ENCODE measurements at places on chromosomes 5 and 9.

- H3K27ac ChIP-seq, result no peak overlapping the region
- no peaks in the 10 kb centered on the region for H3K4me1 ChIP-seq
- no peak for DNase-seq
Measured at GRCh38 chr5:125032286-125032685, 285.8 kb upstream of the ZNF608 start.

DNA sequence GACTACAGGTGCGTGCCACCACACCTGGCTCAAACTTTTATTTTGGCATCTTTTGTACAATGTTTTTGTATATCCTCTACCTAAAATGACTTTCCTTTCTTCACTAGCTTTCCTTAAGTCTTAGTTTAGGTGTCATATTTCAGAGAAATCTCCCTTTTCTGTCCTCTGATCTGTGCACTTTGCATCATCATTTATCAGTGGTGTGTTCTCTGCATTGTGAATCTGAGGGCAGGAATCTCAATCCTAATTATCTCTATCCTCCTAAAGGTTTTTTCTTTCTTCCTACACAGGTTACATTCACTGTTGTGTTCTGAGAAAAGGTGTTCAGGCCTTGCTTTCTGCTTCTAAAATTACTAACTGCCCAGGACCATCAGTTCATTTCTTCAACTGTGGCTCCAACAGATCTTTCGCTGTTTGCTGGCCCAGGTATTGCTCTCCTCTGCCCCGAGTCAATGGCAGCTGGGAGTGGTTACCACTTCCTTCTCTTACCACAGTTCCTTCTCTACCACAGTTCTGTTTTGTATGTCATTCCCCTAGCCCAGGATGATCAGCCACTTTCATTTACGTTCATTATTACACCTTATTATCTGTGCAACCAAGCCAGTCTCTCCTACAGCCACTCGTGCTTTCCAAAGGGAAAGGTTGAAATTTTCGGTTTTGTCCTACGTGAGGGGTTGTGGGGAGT, 14.0 kb downstream of the TGFBR1 start:
- DNase-seq, result no peak
- no peaks in the 10 kb centered on the region for H3K36me3 ChIP-seq
- H3K4me3 ChIP-seq, result no peak overlapping the region
- no peaks in the 10 kb centered on the region for H3K27me3 ChIP-seq
- H3K27ac ChIP-seq, result no peak overlapping the region
- peaks cover 24% of the 10 kb centered on the region for H3K4me1 ChIP-seq

DNA sequence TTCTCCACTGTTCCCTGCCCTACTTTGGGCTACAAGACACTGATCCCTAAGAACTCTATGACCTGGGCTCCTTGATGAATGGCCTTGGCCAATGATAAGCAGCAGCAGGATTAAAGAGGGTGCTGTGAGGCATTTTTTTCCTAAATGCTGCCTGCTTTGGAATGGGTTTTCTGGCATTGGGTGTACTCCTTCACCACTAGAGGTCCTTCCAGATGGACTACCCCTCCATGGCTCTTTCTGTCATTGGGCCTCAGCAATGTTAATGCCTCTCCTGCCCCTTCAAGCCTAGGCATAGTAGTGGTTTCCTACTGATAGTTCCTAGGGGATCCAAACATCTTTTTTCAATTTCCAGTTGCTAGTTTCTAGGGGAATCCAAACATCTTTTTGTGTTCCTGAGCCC, 319.3 kb upstream of the RPS23 start:
- H3K27me3 ChIP-seq, result no peaks in the 10 kb centered on the region
- DNase-seq, result no peak
- H3K27ac ChIP-seq, result no peak overlapping the region

DNA sequence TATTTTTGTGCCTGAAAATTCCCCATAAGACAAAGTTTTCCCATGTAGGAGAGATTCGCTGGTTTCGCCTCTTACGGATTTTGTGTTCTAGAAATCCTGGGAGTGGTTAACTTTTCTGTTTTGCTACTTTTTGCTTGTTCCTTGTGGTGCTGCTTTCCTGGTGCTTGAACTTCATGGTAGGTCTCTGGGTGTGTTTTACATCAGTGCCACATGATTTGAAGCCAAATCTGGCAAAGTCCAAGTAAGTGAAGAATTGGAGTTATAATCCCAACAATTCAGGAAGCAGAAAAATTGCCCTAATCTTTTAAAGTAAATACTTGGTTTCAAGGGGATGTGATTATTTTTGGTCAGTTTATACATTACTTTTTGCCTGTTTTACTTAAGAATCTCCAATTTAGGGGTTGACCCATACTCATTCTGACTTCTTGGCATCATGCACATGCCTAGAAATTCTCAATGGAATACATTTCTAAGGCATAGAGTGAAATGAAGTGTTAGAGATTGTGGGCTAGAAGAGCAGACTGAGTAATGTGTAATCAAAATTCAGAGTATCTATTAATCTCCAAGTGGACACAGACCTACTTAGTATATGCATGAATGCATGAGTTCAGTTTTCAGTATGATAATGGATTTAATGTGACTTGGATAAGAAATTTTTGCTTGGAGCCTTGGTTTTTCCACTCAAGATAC, 189.7 kb downstream of the CSNK1G3 start:
- H3K27me3 ChIP-seq, result no peaks in the 10 kb centered on the region
- DNase-seq, result no peak
- peak overlapping the region; percentile 83 for H3K27ac ChIP-seq
- H3K36me3 ChIP-seq, result no peaks in the 10 kb centered on the region
- peaks cover 36% of the 10 kb centered on the region for H3K4me1 ChIP-seq
- no peak overlapping the region for H3K4me3 ChIP-seq

GRCh38 chr5:107254214-107254901, 416.4 kb downstream of the EFNA5 start:
- H3K4me1 ChIP-seq, result no peaks in the 10 kb centered on the region
- no peaks in the 10 kb centered on the region for H3K27me3 ChIP-seq
- no peak for DNase-seq
- no peaks in the 10 kb centered on the region for H3K36me3 ChIP-seq
- no peak overlapping the region for H3K27ac ChIP-seq
- no peak overlapping the region for H3K4me3 ChIP-seq

- no peaks in the 10 kb centered on the region for H3K36me3 ChIP-seq
- DNase-seq, result no peak
- no peaks in the 10 kb centered on the region for H3K27me3 ChIP-seq
- H3K4me3 ChIP-seq, result no peak overlapping the region
- H3K27ac ChIP-seq, result no peak overlapping the region
Measured at GRCh38 chr5:147267082-147267832, 32.4 kb downstream of the STK32A start.

GRCh38 chr9:109186857-109187520, 19.9 kb upstream of the FRRS1L start:
- DNase-seq, result no peak
- H3K4me3 ChIP-seq, result no peak overlapping the region
- no peaks in the 10 kb centered on the region for H3K27me3 ChIP-seq
- no peak overlapping the region for H3K27ac ChIP-seq
- H3K4me1 ChIP-seq, result no peaks in the 10 kb centered on the region

- H3K27me3 ChIP-seq, result no peaks in the 10 kb centered on the region
- no peaks in the 10 kb centered on the region for H3K36me3 ChIP-seq
- H3K4me3 ChIP-seq, result no peak overlapping the region
- no peak for DNase-seq
- no peaks in the 10 kb centered on the region for H3K4me1 ChIP-seq
- no peak overlapping the region for H3K27ac ChIP-seq
Measured at GRCh38 chr5:111463311-111463710, 49.0 kb downstream of the STARD4 start.

- no peak for DNase-seq
- no peaks in the 10 kb centered on the region for H3K27me3 ChIP-seq
- H3K27ac ChIP-seq, result no peak overlapping the region
- peaks cover 22% of the 10 kb centered on the region for H3K4me1 ChIP-seq
- H3K4me3 ChIP-seq, result no peak overlapping the region
Measured at GRCh38 chr5:151449297-151449696, 1.9 kb downstream of the SLC36A1 start.

GRCh38 chr5:159971038-159971437, 37.9 kb upstream of the TTC1 start:
- H3K4me3 ChIP-seq, result no peak overlapping the region
- peaks cover 14% of the 10 kb centered on the region for H3K4me1 ChIP-seq
- H3K27me3 ChIP-seq, result peaks cover 12% of the 10 kb centered on the region
- no peak overlapping the region for H3K27ac ChIP-seq
- DNase-seq, result no peak

GRCh38 chr5:148372166-148372725, 11.5 kb upstream of the FBXO38 start:
- H3K4me1 ChIP-seq, result no peaks in the 10 kb centered on the region
- H3K36me3 ChIP-seq, result no peaks in the 10 kb centered on the region
- no peak overlapping the region for H3K4me3 ChIP-seq
- H3K27me3 ChIP-seq, result no peaks in the 10 kb centered on the region
- DNase-seq, result no peak

- no peak overlapping the region for H3K4me3 ChIP-seq
- no peak overlapping the region for H3K27ac ChIP-seq
- H3K4me1 ChIP-seq, result no peaks in the 10 kb centered on the region
- DNase-seq, result no peak
Measured at GRCh38 chr5:92694067-92694466, 887.0 kb downstream of the NR2F1-AS1 start.

DNA sequence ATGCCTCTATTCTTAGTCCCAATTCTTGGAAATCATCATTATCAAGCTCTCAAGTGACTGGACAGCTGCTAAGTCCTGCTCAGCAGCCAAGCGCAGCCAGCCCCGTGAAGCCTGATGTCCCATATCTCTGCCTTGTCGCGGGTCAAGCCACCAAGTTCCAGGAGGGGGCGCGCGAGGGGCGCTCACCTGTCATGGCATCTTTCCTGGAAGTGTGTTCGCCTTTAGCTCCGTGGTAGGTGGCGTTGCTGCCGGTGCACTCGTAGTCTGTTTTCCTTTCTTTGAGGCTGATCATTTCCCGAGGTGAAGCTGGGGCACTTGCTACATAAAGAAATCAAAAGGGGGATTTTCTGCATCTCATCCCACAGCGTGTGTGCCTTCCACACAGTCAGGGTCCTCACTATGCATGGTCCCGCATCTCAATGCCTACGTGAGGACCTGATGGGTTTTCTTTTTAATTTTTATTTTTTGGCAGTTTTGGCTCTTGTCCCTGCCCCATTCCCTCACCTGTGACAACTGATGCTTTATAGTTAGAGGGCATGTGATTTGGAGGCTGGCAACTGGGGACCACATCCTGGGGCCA, 227.0 kb upstream of the DAP start:
- no peak overlapping the region for H3K4me3 ChIP-seq
- H3K27me3 ChIP-seq, result peaks cover 6% of the 10 kb centered on the region
- no peak for DNase-seq
- H3K36me3 ChIP-seq, result no peaks in the 10 kb centered on the region

- no peaks in the 10 kb centered on the region for H3K36me3 ChIP-seq
- DNase-seq, result no peak
- no peak overlapping the region for H3K4me3 ChIP-seq
- no peak overlapping the region for H3K27ac ChIP-seq
- no peaks in the 10 kb centered on the region for H3K27me3 ChIP-seq
- peaks cover 4% of the 10 kb centered on the region for H3K4me1 ChIP-seq
Measured at GRCh38 chr9:96668868-96669534, 13.9 kb upstream of the PRXL2C start.

DNA sequence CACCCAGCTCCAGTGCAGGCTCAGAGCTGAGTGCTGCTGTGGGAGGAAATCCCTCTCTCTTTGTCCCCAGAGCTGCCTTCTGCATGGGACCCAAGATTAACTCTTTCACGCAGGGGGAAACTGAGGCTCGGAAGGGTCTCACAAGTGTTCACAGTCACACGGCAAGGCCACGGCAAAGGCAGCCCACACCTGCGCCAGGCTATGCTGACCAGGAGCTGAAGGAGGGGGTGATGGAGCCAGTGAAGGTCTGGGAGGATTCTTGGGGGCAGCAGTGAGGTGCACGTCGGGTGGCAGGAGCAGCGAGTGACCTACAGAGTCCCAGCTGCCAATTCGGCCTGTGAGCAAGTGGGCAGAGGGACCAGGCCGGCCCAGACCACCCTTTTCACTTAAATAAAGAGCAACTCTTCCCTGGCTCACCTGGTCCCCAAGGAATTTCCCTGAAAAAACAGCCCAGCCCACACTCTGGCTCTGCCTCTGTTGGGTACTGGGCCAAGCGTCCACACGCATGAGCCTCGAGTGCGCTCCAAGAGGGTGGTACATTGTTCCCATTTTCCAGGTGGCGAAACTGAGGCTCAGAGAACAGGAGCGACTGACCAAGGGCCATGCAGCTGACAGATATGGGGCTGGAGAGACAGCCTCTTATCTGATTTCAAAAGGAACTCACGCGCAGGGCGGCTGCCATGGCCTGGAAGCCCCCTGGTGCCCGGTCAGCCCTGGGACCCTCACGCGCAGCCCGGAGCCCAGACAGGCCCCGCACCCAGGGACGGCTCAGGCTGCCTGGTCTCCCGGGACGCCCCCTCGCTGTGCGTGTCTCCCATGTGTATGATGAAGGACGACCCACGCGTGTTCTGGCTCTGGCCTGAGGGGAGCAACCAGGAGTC, 28.2 kb downstream of the SARDH start:
- H3K27me3 ChIP-seq, result no peaks in the 10 kb centered on the region
- no peaks in the 10 kb centered on the region for H3K4me1 ChIP-seq

Measured in esophagus muscularis mucosa (tissue), 4 donors.